ENCODE measurements at places on chromosomes 3 and 15.

- H3K4me1 ChIP-seq: no peaks in the 10 kb centered on the region
- H3K27me3 ChIP-seq: no peaks in the 10 kb centered on the region
- no peak for DNase-seq
- no peak overlapping the region for H3K4me3 ChIP-seq
Observed at GRCh38 chr3:79461129-79461792, 306.5 kb downstream of the ROBO1 start.

DNA sequence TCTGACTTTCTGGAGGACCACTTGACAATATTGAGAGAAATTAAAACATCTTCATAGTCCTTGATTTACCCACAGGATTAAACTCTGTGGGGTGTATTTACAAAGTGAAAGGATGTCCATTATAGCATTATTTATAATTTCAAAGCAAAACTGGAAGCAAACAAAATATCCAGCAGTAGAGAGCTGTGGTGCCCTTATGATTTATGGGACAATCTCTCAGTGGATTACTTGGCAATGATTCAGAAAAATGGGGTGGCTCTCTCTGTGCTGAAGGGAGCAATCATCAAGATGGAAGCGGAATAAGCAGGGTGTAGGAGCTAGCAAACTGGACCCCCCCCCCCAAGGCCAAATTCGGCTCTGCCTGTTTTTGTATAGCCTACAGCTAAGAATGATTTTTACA is 9.0 kb downstream of the PPCDC start:
- H3K4me3 ChIP-seq: no peak overlapping the region
- H3K27ac ChIP-seq: no peak overlapping the region
- DNase-seq: no peak

DNA sequence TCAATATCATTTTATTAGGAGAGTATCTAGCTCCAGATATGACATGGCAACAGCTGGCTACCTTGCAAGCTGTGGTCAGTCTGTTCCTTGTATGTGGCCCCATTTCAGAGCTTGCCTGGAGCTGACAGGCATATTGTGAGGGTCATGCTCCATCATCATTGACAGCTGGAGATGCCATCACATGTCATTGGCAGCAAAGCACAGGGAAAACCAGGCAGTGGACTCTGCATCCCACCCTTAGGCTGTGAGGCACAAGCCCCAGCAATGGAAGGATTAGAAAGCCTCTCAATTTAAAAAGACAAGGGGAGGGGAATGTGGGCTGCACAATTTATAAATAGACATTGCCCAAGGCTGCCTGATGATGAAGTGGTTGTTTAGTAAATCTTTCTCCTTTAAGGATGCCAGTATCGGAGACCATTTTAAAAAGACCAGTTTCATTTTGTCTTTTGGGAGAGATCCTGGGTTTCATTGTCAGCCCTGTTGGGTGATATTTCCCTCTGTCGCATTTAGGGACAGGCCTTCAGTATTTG is 27.9 kb downstream of the LNP1 start:
- H3K27me3 ChIP-seq: no peaks in the 10 kb centered on the region
- H3K4me3 ChIP-seq: no peak overlapping the region
- DNase-seq: no peak
- H3K4me1 ChIP-seq: no peaks in the 10 kb centered on the region

GRCh38 chr3:193954752-193955151 is 181.2 kb upstream of the HES1 start:
- no peak overlapping the region for H3K4me3 ChIP-seq
- no peaks in the 10 kb centered on the region for H3K4me1 ChIP-seq
- H3K27me3 ChIP-seq: no peaks in the 10 kb centered on the region
- no peak for DNase-seq

DNA sequence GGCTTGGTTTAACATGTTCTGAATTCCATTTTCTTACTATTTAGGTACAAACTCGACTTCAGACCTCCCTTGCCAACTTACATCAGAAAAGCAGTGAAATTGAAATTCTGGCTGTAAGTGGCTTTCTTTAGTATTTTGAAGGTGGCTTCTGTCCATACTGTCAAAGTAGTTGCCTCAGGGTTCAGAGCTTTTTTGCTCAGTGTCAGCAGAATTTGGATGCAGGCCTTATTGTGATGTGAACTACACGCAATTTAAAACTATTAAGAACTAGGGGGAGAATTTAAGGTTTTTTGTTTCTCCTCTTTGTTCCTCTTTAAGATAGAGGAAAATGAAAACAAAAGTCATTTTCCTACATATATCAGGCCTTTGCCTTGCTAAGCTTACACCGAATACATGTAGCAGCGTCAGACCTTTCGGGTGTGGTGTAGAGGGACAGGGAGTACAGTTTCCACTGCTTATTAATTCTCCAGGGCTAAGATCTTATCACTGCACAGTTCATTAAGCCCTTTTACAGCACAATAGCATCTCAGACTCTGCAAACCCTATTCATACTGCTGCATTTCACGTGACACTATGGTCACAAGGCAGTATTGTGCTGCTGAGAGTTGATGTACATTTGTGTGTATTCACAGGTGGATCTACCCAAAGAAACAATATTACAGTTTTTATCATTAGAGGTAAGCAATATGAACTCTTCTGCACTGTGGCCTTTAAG is 6.7 kb downstream of the SRP14 start:
- DNase-seq: no peak
- H3K36me3 ChIP-seq: peaks cover 21% of the 10 kb centered on the region
- no peaks in the 10 kb centered on the region for H3K4me1 ChIP-seq
- no peak overlapping the region for H3K4me3 ChIP-seq
- no peak overlapping the region for H3K27ac ChIP-seq
- H3K27me3 ChIP-seq: no peaks in the 10 kb centered on the region

DNA sequence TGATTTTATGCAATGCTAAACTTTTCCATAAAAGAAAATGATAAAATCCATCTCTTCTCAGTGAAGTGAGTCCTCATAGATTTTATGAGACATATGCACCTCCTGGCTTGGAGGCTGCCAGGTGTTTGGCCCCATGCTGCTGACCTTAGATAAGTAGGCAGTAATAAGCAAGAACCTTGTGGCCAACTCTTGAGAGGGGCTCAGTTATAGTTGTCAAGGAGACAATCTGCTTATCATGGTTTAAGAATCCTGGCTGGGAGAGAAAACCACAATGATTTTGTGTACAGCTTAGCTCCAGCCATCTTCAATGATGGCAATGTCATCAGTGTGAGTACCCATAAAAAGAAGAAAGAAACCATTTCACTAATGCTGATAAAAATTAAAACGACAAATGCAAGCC is 252.1 kb downstream of the CPNE4 start:
- no peaks in the 10 kb centered on the region for H3K27me3 ChIP-seq
- H3K4me1 ChIP-seq: no peaks in the 10 kb centered on the region
- no peak overlapping the region for H3K27ac ChIP-seq
- no peaks in the 10 kb centered on the region for H3K36me3 ChIP-seq
- no peak for DNase-seq
- no peak overlapping the region for H3K4me3 ChIP-seq

DNA sequence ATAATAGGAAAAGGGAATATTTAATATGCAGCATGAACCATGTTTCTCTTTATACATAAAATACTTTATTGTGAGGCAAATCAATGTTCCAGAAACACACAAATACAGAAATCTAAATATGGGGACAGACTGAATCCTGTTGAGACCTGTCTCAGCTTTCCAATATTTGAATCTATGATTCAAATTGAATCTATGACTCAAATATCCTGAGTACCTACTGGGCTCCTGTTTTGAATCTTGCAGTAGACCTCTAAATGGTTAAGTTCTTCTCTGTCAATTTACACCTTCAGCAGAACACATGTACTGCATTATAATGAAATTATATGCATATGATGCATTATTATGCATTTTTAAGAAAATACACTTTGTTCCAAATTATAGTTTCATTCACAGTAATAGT is 143.2 kb upstream of the PLXND1 start:
- no peaks in the 10 kb centered on the region for H3K36me3 ChIP-seq
- no peak overlapping the region for H3K4me3 ChIP-seq
- no peaks in the 10 kb centered on the region for H3K27me3 ChIP-seq
- H3K4me1 ChIP-seq: no peaks in the 10 kb centered on the region

DNA sequence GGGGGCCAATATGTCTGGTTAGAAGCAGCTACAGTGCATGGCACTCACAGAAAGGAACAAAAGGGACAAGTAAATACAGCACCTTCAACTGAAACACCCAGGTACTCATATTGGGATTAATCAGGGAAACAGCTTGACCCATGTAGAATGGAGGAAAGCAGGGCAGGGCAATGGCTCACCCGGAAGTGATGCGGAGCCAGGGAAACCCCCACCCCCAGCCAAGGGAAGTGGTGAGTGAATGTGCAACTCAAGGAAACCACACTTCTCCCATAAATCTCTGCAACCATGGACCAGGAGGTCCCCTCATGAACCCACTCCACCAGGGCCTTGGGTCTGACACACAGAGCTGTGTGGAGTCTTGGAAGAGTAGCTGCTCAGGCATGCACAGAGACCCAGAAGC is 117.1 kb downstream of the MTHFS start:
- DNase-seq: no peak
- H3K27me3 ChIP-seq: no peaks in the 10 kb centered on the region
- H3K4me1 ChIP-seq: peaks cover 3% of the 10 kb centered on the region
- no peaks in the 10 kb centered on the region for H3K36me3 ChIP-seq
- no peak overlapping the region for H3K27ac ChIP-seq

DNA sequence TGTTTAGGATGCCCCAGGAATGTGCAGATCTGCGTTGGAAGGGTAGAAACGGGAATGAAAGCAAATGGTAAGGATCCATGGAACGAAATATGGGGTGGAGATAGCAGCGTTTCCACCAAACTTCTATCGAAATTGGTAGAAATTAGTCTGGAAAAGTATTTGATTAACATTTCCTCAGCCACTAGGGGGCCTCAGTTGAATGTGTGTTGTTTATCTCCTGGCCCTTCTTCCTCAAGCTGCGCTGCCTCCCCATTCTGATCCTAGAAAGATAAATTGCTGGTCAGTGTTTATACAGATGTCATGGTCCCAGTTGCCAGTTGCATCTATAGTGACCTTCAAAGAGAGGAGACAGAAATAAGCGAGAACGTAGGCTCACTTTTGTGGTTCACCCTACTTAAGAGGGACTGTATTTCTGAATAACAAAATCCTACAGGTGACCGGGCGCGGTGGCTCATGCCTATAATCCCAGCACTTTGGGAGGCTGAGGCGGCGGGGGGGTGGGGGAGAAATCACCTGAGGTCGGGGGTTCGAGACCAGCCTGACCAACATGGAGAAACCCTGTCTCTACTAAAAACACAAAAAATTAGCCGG is 457.1 kb downstream of the SQOR start:
- H3K27ac ChIP-seq: no peak overlapping the region
- no peaks in the 10 kb centered on the region for H3K4me1 ChIP-seq
- no peak for DNase-seq
- no peaks in the 10 kb centered on the region for H3K36me3 ChIP-seq
- no peak overlapping the region for H3K4me3 ChIP-seq
- no peaks in the 10 kb centered on the region for H3K27me3 ChIP-seq

DNA sequence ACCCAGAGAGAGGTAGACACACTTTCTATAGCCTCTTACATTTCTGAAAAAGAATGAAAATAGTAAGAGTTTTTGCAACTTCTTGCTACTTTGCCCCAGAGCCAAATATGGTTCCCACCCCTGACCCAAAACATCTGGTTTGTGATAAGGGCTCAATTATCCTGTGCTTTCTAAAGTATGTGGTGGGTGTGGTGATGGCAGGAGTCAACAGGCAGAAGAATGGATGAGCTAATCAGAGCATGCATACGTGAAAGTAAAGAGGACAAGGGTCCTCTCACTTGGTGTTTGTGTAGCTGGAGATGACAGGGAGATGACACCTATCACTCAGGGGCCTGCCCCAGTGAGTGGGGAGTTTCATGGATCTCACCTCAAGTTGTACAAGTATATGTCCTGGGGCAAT is 19.1 kb downstream of the KBTBD8 start:
- no peaks in the 10 kb centered on the region for H3K27me3 ChIP-seq
- H3K27ac ChIP-seq: no peak overlapping the region
- no peaks in the 10 kb centered on the region for H3K36me3 ChIP-seq
- DNase-seq: no peak
- no peaks in the 10 kb centered on the region for H3K4me1 ChIP-seq

- peaks cover 23% of the 10 kb centered on the region for H3K36me3 ChIP-seq
- H3K27ac ChIP-seq: no peak overlapping the region
- peaks cover 23% of the 10 kb centered on the region for H3K4me1 ChIP-seq
- H3K4me3 ChIP-seq: no peak overlapping the region
- H3K27me3 ChIP-seq: no peaks in the 10 kb centered on the region
Observed at GRCh38 chr3:52406231-52406661, 38.7 kb downstream of the SEMA3G start.

GRCh38 chr3:121654493-121655385 is 6.0 kb downstream of the HCLS1 start:
- H3K27me3 ChIP-seq: no peaks in the 10 kb centered on the region
- DNase-seq: no peak
- peaks cover 61% of the 10 kb centered on the region for H3K4me1 ChIP-seq

DNA sequence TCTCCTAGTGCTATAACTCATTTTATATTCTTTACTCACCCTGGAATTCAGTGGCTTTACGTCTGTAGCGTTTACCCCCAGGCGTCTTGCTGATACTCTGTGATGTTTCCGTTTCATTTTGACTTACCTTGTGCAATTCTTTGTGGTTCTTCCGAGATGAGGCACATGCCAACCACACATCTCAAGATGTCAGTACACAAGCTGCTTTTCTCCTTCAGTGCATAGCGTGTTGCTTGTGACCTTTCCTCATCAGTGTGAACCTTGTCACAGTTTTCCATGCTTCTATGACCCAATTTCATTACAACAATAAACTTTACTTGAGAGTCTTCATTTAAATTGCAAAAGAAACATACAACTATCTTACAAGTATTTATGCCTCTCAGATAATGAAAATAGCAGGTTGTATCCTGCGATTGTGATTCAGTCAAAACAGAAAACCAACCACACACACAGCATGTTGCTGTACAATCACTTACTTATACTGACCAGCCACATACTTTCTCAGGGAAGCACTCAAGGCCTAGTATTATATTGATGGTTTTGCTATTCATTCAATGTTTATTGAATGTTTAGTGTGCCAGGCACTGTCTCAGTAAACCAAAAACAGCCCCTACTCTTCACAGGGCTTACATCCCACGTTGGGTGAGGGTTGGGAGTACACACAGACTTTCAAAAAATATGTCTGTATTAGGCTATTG is 4.6 kb upstream of the TBL1XR1 start:
- peaks cover 26% of the 10 kb centered on the region for H3K4me1 ChIP-seq
- peak; percentile 76 for DNase-seq
- peak overlapping the region; percentile 25 for H3K4me3 ChIP-seq
- no peaks in the 10 kb centered on the region for H3K36me3 ChIP-seq
- H3K27me3 ChIP-seq: no peaks in the 10 kb centered on the region

GRCh38 chr3:109432833-109433232 is 95.5 kb upstream of the DPPA4 start:
- H3K36me3 ChIP-seq: no peaks in the 10 kb centered on the region
- H3K4me1 ChIP-seq: no peaks in the 10 kb centered on the region
- no peaks in the 10 kb centered on the region for H3K27me3 ChIP-seq
- no peak overlapping the region for H3K27ac ChIP-seq
- H3K4me3 ChIP-seq: no peak overlapping the region

DNA sequence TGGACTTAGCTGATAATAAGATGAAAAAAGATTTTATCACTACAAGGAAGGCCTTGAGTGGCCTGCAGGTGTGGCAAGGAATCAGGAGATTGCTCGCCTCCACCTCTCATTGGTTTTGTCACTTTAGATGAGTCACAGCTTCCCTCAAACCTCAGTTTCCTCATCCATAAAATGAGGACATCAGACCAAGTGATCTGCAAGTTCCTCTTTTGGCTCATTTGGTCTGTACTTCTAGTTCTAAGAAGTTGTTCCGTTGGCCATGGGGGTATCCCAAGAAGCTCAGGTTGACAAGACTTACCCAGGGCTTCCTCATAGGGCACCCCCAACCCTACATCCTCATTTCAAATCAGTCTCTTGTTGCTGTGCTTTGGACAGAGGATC is 254.1 kb downstream of the UACA start:
- no peak overlapping the region for H3K4me3 ChIP-seq
- no peak overlapping the region for H3K27ac ChIP-seq
- no peak for DNase-seq
- no peaks in the 10 kb centered on the region for H3K27me3 ChIP-seq

Data from naive thymus-derived CD4-positive, alpha-beta T cell (primary cell).